ENCODE measurements at places on chromosomes 2 and 18. TPM values are rescaled to one million over a fixed set of nuclear protein-coding genes. Genes with fewer than 3 reads are reported as not detected.

The IL18R1 gene
- polyA plus RNA-seq, result not detected

The TTC39C gene
- 26.2 TPM for polyA plus RNA-seq

The CIB4 gene
- polyA plus RNA-seq, result not detected

The CRACDL gene
- not detected for polyA plus RNA-seq

The EPAS1 gene
- polyA plus RNA-seq, result not detected

The HOXD3 gene
- polyA plus RNA-seq, result not detected

The MEIS1 gene
- polyA plus RNA-seq, result 0.90 TPM

The MOB4 gene
- polyA plus RNA-seq, result 54.9 TPM

The LOXHD1 gene
- polyA plus RNA-seq, result not detected

GRCh38 chr2:234047361-234047760, 3.1 kb upstream of the SPP2 start:
- DNase-seq, result no peak

GRCh38 chr2:1024981-1025380, 74.3 kb downstream of the SNTG2 start:
- DNase-seq, result no peak

DNA sequence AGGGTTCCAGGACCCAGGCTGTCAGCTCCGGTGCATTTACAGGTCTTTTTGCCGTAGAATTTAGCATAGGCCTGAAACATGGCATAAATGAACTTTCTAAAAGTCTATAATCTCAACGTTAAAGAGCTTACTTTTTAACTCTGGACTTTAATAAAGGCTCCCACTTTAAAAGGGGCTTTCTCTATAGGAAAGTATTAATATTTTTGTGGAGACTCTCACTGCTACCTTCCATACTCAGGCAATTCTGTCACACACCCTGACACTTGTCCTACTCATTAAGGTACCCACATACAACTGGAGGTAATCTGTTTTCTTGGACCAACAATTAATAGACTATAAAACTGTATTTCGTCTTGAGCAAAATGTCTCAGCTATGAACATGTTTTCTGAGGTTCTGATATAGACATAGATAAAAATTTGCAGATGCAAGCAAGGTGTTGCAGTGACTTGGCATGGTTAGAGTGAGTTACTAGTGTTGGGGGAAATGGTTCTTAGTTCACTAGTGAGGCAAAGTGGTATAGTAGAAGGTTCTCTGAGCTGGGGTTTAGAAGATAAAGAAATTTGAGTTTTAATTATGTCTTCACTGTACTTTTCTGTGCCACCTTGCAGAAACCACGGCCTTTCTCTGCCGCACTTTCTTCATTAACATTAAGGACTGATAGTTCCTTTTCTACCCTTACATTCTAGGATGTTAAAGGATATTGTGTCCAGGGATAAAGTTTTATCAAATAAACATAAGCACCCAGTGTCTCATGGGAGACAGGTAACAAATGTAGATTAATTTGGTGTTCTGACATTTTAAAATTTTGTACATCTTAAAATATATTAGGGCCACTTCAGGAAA, 10.8 kb upstream of the NR4A2 start:
- no peak for DNase-seq

GRCh38 chr2:28470759-28471158, 25.1 kb upstream of the PLB1 start:
- DNase-seq, result no peak

DNA sequence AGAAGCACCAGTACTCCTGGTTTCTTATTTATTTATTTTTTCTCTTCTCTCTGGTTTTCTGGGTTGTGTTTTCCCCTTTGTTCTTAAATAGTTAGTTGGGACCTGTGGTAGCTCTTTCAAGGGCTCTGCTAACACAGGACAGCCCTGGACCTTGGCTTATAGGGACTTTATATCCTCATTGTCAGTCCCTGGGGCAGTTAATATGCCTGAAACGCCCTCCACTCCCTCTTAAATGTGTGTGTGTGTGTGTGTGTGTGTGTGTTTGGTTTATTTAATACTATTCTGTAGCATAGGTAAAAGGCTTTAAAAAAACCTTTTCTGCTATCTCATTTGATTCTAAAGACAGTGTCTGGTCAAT, 54.6 kb downstream of the GATA6 start:
- DNase-seq, result no peak

DNA sequence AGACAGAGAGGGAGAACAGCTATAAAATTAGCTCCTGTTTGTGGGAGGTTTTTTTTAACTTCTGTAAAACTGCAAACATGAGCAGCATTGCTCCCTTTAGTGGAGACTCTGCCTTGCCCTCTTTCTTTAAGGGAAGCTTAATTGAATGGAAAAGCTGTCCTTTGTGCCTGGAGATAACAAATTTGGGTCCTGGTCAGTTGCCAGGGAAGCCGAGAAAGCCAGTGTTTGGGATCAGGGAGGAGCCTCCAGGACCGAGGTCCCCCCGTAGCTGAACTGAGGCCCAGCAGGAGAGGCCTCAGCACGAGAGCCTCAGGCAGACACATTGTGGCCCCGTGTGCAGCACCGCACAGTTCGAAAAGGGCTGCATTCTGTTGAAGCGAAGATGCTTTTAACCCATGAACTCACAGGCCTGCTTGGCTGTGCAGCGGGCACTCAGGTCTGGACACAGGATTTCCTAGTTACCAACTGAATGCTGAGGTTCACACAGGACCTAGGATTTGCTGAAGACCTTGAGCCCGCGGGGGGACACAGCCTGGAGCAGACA, 369.7 kb downstream of the DCDC2C start:
- no peak for DNase-seq

- DNase-seq, result no peak
These were observed 249.8 kb upstream of the RAB12 start for GRCh38 chr18:8359481-8359880.

DNA sequence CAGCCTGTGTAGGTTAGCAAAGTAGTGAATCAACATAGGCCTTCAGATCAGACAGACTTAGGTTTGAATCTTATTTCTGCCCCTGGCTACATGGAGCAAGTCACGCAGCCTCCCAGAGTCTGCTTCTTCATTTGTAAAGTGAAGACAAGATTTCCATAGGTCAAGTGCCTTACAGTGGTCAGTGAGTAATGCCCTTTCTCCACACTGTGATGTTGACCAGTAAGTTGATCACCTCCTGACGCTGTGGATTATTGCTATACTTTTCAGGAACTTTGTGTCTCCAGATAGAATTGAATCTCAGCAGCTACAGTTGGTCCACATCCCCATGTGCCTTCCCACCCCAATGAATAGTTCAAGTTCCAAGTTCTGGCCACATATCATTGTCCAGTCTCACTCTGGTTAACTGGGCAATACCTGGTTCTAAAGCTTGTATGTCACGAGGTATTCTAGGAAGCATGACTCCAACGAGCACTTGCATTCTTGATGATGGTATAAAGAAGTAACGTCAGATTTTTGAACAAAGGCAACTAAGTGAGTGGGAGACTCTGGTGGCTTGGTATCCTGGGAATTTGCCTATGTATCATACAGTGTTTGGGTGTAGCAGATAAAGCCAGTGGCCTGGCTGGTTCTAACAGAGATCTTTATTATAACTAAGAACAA, 2.1 kb upstream of the CLIP4 start:
- no peak for DNase-seq

- no peak for DNase-seq
These were observed 258.6 kb downstream of the TNS1 start for GRCh38 chr2:217743966-217744761.

GRCh38 chr2:221555494-221555846, 16.6 kb downstream of the EPHA4 start:
- DNase-seq, result no peak

GRCh38 chr2:235255693-235256092, 238.2 kb upstream of the AGAP1 start:
- DNase-seq, result no peak

DNA sequence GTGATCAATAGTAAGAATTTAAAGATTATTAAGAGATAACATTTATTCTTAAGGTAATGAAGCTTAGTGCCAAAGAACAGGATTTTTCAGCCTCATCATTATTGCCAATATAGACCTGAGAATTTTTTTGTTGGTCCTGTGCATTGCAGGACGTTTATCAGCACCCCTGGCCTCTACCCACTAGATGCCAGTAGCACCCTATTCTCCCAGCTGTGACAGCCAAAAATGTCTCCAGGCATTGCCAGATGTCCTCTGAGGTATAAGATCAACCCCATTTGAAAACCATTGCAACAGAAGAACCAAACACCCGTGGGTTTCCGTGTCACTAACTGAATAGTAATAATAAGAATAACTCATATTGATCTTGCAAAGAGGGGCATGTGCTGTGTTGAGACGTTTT, 700.0 kb upstream of the SOX11 start:
- no peak for DNase-seq

DNA sequence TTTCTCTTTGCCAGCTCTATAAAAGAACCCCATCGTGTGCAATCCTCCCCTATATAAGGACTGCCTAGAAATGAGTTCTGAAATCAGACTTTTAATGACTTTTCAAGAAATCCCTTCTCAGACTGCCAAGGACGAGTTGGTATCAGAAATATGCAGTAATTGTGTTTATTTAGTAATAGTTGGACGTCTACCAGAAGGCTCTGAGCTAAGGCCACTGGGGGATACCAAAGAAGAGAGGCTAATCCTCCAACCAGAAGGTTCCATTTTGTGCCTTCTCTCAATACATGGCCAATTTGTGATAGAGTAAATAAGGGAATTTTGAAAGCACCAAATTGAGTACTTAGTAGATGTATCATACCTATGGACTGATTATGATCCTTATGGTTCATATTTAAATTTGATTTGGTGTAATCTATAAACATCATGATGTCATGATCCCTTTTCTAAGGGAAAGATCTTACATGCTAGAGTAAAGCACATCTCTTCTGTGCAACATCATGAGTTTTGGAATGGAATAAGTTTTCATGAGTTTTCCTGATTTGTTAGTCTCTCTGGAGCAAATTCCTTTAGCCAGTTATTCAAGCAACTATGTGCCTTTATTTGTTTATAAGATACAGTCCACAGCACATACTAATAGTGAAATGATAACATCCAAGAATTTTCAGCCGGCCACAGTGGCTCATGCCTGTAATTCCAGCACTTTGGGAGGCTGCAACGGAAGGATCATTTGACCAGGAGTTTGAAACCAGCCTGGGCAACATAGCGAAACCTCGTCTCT, 82.2 kb upstream of the LTBP1 start:
- no peak for DNase-seq

DNA sequence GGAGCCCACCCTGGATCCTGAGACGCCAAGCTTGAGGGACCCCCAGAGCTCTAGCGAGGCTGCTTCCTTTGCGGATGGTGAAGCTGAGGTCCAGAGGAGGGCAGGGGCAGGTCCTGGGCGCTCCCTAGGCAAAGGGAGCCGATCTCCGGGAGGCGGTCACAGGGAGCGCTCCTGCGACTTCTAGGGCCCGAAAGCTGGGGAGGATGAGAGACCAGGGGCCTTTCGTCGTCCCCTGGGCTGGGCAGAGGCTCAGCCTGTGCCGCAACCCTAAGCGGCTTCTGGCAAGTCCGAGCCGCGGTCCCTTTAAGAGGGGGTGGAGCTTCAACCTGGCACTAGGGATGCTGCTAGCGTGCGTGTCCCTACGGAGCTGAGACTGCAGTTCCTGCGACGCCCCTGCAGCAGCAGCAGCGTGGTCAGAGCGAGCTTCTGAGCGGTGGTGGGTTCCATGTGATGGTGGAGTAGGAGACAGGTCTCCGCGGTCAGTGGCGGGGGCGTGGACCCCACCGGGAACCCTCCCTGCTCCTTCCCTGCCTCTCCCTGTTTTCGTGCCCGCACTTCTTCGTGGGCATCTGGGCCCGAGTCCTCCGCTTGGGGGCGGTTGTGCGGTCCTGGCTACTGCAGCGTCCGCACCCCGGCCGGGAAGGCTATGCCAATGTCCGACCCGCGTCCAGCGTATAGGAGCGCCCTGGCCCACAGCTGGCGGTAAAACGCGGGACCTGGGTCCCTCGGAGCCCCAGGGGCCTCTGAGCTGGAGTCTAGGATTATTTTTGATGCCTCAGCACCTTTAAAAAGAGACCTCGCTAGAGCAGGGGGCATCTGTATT, 154.6 kb downstream of the CCDC74A start:
- DNase-seq, result peak; percentile 67

GRCh38 chr2:196187898-196188458, 16.6 kb upstream of the STK17B start:
- no peak for DNase-seq

DNA sequence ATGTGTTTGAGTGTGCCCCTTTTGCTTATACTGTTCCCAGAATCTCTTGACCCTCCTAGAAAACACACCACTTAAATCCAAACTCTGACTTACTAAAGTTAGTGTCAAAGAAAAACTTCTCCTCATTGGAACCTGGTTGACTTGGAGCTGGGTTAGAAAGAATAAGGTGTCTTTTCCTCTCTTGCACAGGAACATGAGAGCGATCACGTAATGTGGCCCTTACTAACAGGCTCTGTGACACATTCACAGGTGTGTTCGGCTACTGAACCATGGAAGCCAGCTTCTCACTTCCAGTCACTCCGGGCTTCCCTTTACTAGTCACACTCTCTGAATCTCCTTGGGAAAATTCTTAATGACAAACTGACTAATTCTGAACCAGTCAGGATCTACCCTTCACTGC, 5.4 kb upstream of the POU3F3 start:
- DNase-seq, result no peak

- DNase-seq, result no peak
These were observed 80.3 kb upstream of the SLC35G4 start for GRCh38 chr18:11529081-11529480.

DNA sequence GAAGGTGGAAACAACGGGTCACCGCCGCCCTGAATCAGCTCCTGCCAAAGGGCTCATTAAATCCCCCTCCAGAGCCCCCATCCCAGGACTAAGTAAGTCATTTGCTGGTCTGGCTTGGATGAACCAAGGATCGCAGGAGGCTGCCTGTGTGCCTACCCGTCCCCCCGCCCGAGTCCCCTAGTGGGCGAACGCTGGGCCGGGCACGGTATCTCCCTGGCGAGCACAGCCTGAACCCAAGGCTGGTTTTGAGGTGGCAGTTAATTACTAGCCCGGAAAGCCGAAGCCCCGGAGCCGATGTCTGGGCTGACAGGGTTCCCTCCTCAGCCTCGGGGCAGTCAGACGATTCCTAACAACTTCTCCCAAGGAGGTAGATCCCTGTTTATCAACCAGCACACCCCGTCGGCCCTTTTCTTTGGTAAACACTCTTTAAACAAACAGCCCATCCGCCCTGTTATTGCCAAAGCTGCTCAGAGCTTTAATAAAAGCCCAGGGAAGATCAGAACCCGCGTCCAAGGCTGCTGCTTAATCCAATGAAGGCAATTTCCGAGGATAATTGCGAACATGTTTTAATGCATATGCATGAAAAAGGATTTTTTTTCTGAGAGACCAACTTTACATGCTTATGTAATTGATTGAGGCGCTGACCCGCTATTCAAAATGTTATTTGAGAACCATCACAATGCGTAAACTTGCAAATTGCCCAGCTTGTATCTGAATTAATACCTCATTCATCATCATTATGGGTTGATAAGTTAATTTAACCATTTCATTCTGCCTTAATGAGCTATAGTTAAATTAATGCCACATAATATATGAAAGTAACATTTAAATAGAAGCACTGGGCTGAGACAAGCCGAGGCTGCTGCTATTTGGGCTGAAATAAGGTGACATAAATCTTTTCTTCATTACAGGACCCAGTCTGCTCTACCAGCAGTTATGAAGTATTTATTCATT, 10.5 kb downstream of the EVX2 start:
- DNase-seq, result no peak

GRCh38 chr2:132608311-132608710, 61.7 kb downstream of the LYPD1 start:
- DNase-seq, result no peak

GRCh38 chr18:58161659-58162058, 117.6 kb downstream of the NEDD4L start:
- no peak for DNase-seq
